CD8-positive, alpha-beta memory T cell (primary cell): ENCODE measurements at places on chromosomes 13 and 19. TPM values are rescaled to one million over a fixed set of nuclear protein-coding genes. Genes with fewer than 3 reads are reported as not detected.

GRCh38 chr13:31172535-31172934 is 10.8 kb upstream of the HSPH1 start:
- no peaks in the 10 kb centered on the region for H3K36me3 ChIP-seq
- DNase-seq = no peak
- H3K27ac ChIP-seq = no peak overlapping the region
- H3K27me3 ChIP-seq = peaks cover 4% of the 10 kb centered on the region

KCTD15 gene
- 4.1 TPM for total RNA-seq

SERPINE3 gene
- total RNA-seq = not detected

- no peaks in the 10 kb centered on the region for H3K36me3 ChIP-seq
- no peak overlapping the region for H3K4me3 ChIP-seq
- no peak for DNase-seq
- H3K27me3 ChIP-seq = no peaks in the 10 kb centered on the region
Observed at GRCh38 chr19:55567708-55568328, 12.8 kb downstream of the ZNF579 start.

DNA sequence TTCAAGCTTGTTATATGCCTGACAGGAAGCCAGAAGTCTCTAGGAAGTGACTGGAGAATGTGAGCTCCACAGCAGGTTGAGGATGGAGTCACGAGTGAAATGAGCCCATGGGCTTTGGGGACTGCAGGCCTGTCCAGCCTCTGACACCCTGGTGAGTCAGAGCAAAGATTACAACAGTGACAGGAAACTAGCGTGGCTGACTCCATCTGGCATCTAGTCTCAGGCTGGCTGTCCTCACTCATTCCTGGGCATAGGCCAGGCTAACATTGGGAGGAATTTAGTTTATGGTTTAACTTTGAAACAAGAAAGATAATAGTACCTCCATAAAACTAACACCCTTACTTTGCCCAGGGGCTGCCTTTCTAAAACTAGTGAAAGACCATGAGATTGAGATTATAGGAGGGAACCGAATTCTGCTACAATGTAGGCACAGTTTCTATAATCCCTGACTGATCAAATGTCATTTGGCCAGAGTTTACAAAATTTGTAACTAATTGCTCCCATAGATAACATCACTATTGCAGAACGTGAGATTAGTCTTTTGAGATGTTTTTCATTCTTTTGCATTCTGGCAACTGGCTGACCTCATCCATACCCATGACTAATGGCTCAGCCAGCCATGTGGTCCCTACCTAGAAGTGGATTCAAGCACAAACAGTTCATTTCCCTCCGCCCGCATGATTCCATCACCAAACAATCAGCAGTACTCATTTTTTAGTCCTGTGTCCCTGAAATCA is 28.4 kb downstream of the PSG1 start:
- H3K4me3 ChIP-seq = no peak overlapping the region
- no peaks in the 10 kb centered on the region for H3K4me1 ChIP-seq
- H3K27ac ChIP-seq = no peak overlapping the region
- no peak for DNase-seq
- no peaks in the 10 kb centered on the region for H3K36me3 ChIP-seq

GRCh38 chr13:65149687-65150086 is 2080.4 kb downstream of the PCDH9 start:
- no peak for DNase-seq
- no peaks in the 10 kb centered on the region for H3K36me3 ChIP-seq
- no peak overlapping the region for H3K4me3 ChIP-seq
- H3K27me3 ChIP-seq = no peaks in the 10 kb centered on the region

SYCN gene
- total RNA-seq = not detected

ZNF737 gene
- total RNA-seq = 12.5 TPM

IRGC gene
- total RNA-seq = not detected

KIR3DL1 gene
- total RNA-seq = 0.11 TPM

DNA sequence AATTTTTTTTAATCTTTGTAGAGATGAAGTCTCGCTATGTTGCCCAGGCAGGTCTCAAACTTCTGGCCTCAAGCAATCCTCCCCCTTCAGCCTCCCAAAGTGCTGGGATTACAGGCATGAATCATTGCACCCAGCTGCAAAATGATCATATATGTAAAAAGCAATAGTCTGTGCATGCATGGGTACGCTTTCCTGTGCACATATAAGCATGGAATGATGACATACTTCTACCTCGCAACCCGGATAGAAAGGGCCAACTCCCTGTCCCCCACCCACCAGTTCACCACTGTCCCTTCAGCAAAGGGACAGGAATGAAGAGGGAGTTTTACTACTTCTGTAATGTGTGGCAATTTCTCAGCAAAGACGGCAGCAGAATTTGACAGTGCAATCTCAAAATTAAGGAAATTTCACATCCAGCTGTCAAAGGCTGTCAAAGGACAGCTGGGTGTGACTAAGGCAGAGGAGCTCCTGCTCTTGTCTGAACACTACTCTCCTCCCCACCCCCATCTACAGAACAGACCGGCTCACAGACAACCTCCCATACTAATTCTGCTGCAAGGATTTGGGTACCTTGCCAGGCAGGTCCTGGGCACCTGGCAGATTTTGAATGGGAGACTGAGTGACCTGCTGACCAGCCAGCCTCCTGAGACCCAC is 95.6 kb downstream of the TSHZ3 start:
- no peak for DNase-seq
- H3K27me3 ChIP-seq = no peaks in the 10 kb centered on the region
- H3K36me3 ChIP-seq = no peaks in the 10 kb centered on the region
- no peak overlapping the region for H3K27ac ChIP-seq
- H3K4me1 ChIP-seq = no peaks in the 10 kb centered on the region
- H3K4me3 ChIP-seq = no peak overlapping the region

GRCh38 chr19:41521931-41522555 is 53.9 kb upstream of the CEACAM21 start:
- peak overlapping the region; percentile 52 for H3K4me3 ChIP-seq
- DNase-seq = peak; percentile 23

DNA sequence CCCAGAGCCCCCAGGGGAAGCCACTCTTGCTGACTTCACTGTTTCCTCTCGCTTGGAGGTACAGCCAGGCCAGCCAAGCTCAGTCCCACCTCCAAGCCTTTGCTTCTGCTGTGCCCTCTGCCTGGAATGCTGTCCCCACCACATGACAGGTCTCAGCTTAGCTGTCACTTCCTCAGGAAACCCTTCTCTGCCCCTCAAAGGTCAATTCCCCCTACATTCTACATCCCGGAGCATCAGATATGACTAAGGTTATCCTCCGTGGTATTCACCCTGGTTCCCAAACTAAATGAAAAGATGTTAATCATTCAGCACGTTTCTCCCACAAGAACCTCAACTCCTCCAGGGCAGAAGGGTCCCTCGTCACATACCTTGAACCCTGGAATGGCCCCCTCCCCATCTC is 53.5 kb downstream of the PTPRS start:
- H3K4me3 ChIP-seq = no peak overlapping the region
- H3K4me1 ChIP-seq = peaks cover 7% of the 10 kb centered on the region

DNA sequence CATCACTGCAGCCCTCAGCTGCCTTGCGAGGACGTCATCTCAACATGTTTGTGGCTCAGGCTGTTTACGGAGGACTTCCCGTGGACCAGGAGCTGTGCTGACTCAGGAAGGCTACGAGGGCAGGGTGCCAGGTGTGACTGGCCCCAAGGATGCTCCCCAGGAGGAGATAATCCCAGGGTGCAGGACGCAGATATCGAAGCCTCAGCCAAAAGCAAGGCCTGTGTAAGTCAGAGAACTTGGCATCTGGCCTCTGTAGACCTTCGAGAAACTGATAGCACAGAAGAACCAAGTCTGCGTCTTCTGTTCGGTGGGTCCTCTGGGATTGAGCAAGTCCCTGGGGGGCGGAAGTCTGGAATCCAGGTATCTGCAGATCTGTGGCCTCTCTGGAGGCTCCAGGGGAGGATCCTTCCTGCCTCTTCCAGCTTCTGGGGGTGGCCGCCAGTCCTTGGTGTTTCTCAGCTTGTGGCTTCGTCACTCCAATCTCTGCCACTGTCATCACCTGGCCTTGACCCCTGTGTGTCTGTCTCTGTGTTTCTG is 2.6 kb upstream of the DOHH start:
- H3K36me3 ChIP-seq = no peaks in the 10 kb centered on the region
- H3K27me3 ChIP-seq = no peaks in the 10 kb centered on the region
- H3K27ac ChIP-seq = no peak overlapping the region
- H3K4me1 ChIP-seq = peaks cover 33% of the 10 kb centered on the region

GRCh38 chr13:112893570-112894422 is 75.2 kb upstream of the MCF2L start:
- H3K27ac ChIP-seq = no peak overlapping the region
- peaks cover 11% of the 10 kb centered on the region for H3K27me3 ChIP-seq
- H3K36me3 ChIP-seq = no peaks in the 10 kb centered on the region
- H3K4me1 ChIP-seq = peaks cover 8% of the 10 kb centered on the region
- no peak for DNase-seq

- no peak overlapping the region for H3K27ac ChIP-seq
- no peak for DNase-seq
- H3K4me3 ChIP-seq = no peak overlapping the region
- H3K27me3 ChIP-seq = no peaks in the 10 kb centered on the region
- peaks cover 4% of the 10 kb centered on the region for H3K36me3 ChIP-seq
Observed at GRCh38 chr19:46761418-46761831, 15.2 kb upstream of the STRN4 start.

CCL25 gene
- not detected for total RNA-seq
